Activated CD4-positive, alpha-beta T cell treated with anti-CD3 and anti-CD28 coated beads for 36 hours (primary cell): ENCODE measurements at places on chromosomes 6 and 20. TPM values are rescaled to one million over a fixed set of nuclear protein-coding genes. Genes with fewer than 3 reads are reported as not detected.

SMPDL3A gene
- total RNA-seq: not detected

PPP1R14C gene
- not detected for total RNA-seq

COL19A1 gene
- total RNA-seq: not detected

NCOA3 gene
- 83.4 TPM for total RNA-seq

RCAN2 gene
- 0.57 TPM for total RNA-seq

C20orf202 gene
- not detected for total RNA-seq

DNA sequence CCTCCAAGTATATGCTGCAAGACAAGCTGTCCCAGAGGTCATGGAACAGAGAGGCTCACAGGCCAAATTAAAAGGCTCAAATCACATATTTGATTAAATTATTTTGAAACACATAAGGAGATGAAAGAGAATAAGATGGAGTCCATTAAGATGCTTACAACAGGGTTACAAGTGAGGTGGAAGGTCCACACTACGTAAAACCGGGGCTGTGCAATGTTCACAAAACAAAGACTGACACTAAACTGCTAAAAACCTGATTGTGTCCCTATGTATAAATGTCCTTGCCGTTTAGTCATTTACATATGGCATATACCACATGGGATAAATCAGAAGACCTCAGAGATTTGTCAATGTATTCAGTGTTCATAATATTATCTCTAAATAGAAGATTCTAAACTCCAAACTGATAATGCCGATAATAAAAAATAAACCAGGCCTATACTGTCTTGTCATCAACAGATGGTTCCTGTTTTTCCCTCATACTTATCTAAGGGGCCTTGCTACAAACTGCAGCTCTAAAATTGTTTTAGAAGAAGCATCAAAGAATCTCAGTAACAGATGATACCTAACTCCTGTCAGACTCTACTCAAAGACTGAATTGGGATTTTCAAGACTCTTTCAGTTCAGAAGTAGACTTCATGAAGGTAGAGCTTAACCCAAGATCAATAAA lies 51.8 kb upstream of the RIPOR2 start:
- no peak for DNase-seq

DNA sequence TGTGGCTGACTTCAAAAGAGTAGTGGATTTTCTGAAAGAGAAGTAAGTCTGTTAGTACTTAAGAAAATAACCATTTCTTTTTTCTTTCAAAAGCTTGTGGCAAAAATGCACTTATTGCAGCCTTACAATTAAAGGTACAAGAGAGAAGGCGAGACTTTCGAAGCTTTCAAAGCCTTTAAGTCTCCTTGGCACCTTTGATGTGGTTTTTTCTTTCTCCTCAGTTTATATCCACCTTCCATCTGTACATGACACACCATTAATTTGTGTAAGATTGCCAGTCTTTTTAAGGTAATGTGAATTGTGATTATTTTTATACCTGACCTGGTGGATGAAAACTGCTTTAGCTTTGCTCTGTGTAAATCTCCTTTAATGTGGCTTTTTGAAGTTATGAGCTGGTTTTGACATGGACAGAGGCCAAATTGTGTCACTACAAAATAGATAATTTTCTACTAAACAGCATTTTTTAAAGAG lies 466.1 kb downstream of the CDKAL1 start:
- no peak for DNase-seq

- no peak for DNase-seq
These were observed 124.8 kb downstream of the HIVEP1 start for GRCh38 chr6:12136905-12137304.
